Motor neuron (in vitro differentiated cells): ENCODE measurements at places on chromosomes 16 and 17. TPM values are rescaled to one million over a fixed set of nuclear protein-coding genes. Genes with fewer than 3 reads are reported as not detected.
A peak's percentile ranks its signal among the peaks of the same experiment; 100 is the strongest.

DNA sequence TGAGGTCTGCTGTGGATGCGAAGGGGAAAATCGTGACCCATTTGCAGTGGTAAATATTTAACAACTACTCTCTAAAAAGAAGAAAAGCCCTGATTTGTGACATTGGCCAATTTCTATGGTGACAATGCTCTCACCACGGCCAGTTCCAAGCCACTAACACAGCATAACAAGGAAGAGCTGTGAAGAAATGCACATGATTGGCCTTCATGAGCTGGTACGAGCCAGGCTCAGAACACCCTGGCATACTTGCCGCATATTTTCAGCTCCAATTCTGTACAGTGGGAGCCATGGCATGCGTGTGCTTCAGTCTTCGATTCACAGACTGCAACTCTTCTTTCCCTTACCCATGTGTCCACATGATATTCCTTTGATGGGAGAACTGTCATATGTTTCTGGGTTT is 363.9 kb upstream of the CDH5 start:
- ATAC-seq, result no peak

The CLEC18B gene
- total RNA-seq, result 3.2 and 4.6 TPM in 2 replicates

The SMIM36 gene
- total RNA-seq, result 0.09 and 0.26 TPM in 2 replicates

GRCh38 chr17:7020894-7021664 is 1.8 kb upstream of the BCL6B start:
- ATAC-seq, result no peak

The WFIKKN2 gene
- total RNA-seq, result 0.23 and 0.29 TPM in 2 replicates

- ATAC-seq, result peak; percentile 61
These were observed 6.5 kb downstream of the SLC6A4 start for GRCh38 chr17:30229012-30229411.

DNA sequence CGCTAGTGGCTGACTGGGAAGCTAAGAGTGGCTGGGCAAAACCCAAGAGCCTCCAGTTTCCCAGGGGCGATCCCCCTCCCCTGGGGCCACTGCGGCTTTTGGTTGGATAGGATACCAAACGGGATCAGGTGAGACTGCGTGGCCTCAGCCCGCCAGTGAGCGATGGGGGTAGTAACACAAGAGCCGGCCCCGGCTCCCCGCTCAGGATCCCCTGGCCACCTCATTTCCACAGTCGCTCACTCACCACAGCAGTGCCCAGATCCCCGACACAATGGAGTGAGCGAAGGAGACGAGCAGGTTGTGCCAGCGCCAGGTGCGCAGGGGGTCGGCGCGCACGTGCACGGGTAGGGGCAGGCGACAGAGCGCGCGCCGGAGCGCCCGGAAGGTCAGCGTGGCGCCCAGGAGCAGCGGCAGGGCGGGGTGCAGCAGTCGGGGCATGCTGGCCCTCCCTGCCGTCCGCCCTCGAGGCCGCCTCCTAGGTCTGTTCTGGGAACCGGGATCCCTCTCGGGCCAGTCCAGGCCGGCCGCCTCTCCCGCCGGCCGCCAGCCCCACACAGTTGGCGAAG is 290 bp downstream of the TLCD1 start:
- ATAC-seq, result peak; percentile 41

DNA sequence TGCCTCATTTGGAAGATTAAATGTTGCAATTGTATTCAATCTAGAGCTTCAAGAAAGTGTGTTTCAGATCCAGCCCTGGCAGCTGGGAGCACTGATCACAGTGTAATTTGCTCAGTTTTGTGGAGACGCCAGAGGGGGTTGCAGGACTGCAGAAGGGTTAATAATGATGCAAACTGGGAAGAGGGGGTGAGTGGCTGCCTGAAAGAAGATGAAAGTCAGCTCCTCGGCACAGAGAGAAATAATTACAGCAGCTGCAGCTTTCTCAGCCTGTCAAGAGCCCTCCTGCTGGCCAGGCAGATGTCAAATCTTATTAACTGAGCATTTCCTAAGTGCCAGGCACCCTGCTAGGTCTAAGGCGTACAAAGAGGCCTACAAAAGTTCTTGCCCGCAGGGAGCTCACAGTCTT is 97.7 kb downstream of the ZNF18 start:
- ATAC-seq, result no peak

DNA sequence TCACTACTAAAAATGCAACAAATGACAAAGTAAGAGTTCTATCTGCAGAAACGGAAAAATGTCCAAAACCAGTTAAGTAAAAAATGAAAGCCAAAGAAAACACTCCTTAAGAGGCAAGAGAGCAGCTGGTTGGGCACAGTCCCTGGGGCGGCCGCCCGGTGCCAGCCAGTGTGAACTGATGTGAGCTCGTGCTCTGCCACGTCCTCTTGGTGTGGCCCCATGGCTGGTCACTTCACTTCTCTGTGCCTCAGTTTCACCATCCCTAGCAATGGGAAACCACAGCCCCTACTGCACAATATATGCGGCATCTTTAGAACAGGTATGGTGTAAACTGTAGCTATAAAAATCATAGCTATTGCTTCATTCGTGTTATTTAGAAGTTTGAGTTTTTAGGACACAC is 21.2 kb downstream of the USP36 start:
- no peak for ATAC-seq

DNA sequence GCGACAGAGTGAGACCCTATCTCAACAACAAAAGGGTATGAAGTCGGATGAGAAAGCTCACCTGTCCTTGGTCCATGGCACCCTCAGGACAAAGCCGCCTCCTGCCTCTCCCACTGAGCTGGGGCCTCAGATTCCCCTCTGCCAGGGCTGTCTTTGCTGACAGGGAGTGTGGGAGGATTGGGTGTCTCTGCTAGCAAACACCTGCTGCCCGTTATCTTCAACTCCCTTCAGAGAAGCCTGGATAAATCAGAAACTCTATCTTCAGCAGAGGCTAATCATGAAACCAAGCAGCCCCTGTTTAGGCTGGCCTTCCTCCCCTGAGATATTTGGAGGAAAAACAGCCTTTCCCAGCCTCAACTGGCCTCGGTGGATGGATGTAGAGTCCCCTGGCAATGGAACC is 36.3 kb upstream of the CDH1 start:
- no peak for ATAC-seq

The PRRT2 gene
- 64.2 and 72.7 TPM in 2 replicates for total RNA-seq

- ATAC-seq, result no peak
These were observed 3.0 kb downstream of the KRT31 start for GRCh38 chr17:41394254-41394996.

GRCh38 chr17:65536573-65537342 is 24.7 kb downstream of the AXIN2 start:
- no peak for ATAC-seq

DNA sequence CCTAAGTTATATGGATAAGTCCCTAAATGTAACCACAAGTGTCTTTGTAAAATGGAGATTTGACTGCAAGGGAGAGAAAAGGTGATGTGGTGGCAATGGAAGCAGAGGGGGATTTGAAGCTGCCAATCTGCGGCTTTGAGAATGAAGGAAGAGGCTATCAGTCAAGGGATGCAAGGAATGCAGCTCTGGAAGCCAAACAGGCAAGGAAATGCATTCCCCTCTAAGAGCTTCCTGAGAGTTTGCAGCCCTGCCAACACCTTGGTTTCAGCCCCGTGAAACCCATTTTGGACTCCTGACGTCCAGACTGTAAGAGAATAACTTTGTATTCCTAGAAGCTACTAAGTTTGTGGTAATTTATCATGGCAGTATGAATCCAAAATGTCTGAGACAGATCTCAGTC is 167.3 kb upstream of the MPHOSPH6 start:
- no peak for ATAC-seq

DNA sequence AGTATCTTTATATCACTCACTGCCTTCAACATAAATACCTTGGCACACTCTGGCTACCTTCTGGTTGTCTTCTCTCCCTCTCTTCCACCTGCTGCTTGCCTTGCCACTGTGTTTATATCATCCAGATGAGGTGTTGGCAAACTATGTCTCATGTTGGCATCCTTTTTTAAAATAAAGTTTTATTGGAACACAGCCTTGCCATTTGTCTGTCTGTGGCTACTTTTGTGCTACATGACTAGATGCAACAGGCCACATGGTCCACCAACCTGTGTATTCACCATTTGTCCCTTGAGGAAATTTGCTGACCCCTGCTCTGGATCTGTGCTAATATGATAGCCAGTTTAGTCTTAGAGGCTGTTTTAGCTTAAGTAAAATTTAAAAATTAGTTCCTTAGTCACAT is 36.8 kb downstream of the NSRP1 start:
- no peak for ATAC-seq

DNA sequence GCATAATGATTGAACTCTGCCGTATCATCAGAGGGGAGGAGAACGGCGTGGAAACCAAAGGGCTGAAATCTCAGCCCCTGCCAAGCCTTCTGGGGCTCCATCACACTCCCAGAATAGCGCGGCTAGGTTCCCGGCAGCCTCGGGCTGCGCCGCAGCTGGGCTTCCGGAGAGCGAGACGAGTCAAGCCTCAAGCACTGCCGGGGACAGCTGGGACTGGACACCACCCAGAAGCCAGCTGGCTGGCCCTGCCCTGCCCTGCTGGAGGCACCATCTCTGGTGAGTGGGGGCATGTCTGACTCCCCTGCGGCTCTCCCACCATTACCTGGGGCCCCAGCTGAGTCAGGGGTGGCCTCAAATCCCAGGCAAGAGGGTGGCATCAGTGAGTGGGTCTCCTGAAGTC is 7.2 kb upstream of the GPRC5C start:
- no peak for ATAC-seq

- no peak for ATAC-seq
These were observed 20.5 kb upstream of the SPACA3 start for GRCh38 chr17:32971171-32971570.

DNA sequence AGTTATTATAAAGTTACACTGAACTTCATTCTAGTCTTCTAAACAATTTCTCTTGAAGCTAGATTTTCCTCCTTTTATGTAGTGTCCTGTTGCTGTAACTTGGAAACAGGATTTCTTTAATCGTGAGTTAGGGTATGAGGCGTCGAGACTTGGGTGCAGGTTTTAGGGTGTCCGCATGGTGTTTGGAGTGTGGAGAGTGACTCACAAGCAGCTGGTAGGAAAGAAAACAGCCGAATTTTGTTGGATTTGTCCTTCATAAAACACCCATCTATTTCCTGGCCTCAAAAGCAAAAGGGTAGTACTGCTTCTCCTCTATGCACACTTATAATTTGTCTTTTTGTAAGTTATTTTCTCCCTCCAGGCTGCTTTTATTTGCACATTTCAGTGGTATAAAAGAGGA is 1.6 kb downstream of the RPTOR start:
- ATAC-seq, result no peak

DNA sequence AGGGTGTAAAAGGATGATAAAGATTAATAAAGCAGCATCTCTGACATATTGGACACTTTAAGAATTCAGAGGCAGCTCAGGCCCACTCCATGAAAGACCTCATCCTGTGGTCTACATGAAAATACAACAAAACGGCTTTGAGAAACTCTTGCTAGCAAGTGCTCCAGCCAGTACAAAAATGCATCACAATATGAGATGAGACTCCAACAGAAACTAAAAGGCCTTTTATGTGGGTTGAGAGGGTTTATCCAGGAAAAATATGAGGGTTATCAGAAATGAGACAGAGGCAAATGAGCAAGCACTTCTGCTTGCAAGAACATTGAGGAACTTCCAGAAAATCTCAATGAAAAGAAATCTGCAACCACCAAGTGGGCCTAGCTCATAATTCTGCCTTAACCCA is 65.7 kb downstream of the LITAF start:
- ATAC-seq, result no peak

GRCh38 chr16:66269617-66270332 is 96.7 kb upstream of the CDH5 start:
- ATAC-seq, result no peak

GRCh38 chr17:4087911-4088693 is 54.7 kb downstream of the ZZEF1 start:
- peak; percentile 98 for ATAC-seq

DNA sequence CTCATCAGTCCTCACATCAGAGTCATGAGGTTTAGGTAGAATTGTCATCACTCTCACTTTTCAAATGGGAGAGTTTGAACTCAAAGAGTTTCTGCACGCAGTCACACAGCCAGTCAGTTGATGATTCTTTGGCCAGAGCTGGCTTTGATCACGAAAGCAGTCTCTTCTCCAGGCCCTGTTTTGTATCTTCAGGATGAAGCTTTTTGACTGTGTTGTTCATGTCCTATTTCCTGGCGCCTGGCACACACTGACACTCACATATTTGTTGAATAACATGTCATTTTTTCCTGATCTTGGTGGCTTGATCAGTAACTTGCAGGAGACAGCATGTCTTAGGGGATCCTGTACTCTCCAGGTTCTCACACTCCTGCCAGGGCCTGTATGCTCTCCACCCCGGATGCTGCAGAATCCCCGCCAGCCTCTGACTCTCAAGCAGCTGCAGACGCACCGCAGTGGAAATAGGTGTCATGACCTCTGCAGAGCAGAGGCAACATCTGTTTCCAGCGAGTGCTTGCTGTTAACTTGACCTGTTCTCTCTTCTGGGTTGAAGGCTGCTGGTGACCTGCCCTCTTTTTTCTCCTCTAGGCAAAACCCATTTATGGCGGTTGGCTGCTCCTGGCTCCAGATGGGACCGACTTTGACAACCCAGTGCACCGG is 33.0 kb downstream of the MPRIP start:
- ATAC-seq, result peak; percentile 80

- no peak for ATAC-seq
These were observed 224.7 kb upstream of the IRX3 start for GRCh38 chr16:54511222-54511731.

DNA sequence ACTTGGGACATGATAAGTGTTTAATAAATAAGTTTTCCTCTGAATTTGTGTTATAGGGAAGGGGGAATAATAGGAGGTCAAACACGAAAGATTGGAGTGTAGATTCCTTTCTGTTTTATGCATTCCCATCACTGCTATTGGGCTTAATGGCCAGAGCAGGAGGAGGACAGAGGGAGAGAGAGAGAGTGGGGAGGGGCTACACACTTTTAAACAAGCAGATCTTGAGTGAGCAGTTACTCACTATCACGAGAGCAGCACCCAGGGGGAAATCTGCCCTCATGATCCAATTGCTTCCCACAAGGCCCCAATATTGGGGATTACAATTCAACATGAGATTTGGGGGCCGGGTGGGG is 505.0 kb downstream of the GRIN2A start:
- peak; percentile 32 for ATAC-seq

- ATAC-seq, result no peak
These were observed 21.7 kb upstream of the WSCD1 start for GRCh38 chr17:6048486-6048885.

- no peak for ATAC-seq
These were observed 26.5 kb upstream of the SLC25A19 start for GRCh38 chr17:75315541-75316243.

- ATAC-seq, result no peak
These were observed 168.2 kb upstream of the TNRC6C start for GRCh38 chr17:77790143-77790829.

GRCh38 chr17:78923660-78924453 is 1.3 kb downstream of the TIMP2 start:
- peak; percentile 4 for ATAC-seq

The FBRS gene
- 17.1 and 17.4 TPM in 2 replicates for total RNA-seq

DNA sequence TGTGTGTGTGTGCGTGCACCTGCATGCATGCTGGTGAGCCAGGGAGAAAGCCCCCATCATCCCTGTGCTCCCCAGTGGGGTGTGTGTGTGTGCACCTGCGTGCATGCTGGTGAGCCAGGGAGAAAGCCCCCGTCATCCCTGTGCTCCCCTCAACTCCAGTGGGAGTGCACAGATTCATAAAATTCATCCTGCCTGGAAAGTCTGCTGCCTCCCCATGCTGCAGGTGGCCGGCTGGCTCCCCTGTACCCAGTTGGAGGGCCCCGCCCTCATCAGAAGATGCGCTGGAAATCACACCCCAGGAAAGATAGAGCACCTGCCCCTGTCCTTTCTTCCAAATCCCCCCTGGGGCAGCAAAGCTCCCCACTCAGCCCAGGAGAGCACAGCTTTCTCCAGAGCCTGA is 84.8 kb upstream of the DOC2B start:
- ATAC-seq, result peak; percentile 11
